ENCODE measurements at places on chromosomes 5 and 9.

- DNase-seq, result peak; percentile 24
These were observed 75.5 kb upstream of the ELL2 start for GRCh38 chr5:96037128-96037527.

GRCh38 chr5:140548300-140548688 lies 832 bp downstream of the EIF4EBP3 start:
- DNase-seq, result no peak

DNA sequence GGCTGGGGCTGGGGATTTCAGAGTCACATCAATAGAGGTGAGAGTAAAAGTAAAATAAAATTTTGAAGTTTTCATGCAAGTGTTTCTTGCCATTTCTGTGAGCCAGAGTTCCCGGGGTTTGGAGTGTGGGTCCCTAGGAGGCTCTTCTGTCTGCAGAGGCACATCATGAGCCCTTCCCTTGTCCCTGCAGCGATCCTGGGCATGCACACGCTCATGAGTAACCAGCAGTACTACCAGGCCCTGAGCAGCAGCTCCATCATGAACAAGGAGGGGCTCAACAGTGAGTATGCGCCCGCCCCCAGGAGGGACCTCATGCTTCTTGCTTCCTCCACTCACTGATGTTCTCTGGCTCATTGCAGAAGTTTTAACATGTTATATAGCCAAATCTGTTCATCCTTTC lies 61.1 kb downstream of the TMOD1 start:
- DNase-seq, result no peak

GRCh38 chr9:84751921-84752320 lies 82.4 kb downstream of the NTRK2 start:
- no peak for DNase-seq

- DNase-seq, result peak; percentile 61
These were observed 101.3 kb downstream of the NUDT12 start for GRCh38 chr5:103461243-103461642.

GRCh38 chr5:171907725-171908343 lies 98.6 kb downstream of the FBXW11 start:
- peak; percentile 27 for DNase-seq

DNA sequence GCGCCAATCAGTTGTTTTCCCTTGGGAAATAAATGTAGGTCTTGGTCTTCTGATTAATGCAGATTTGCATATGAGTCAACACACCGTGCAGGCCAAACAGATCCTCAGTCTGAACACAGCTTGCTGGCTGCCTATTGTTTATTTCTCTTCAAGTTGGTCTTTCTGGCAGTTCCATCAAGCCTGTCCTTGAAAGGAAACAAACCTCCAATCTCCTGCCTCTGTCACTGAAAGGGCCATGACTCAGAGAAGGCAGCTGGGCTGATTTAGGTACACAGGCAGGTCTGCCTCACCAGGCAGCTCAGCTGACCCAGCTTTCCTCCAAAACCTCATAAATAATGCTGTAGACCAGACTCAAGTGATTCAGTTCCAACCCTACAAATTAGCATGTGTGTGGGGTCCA lies 175.9 kb downstream of the MAN2A1 start:
- peak; percentile 77 for DNase-seq

- DNase-seq, result no peak
These were observed 51.2 kb upstream of the GGTA1 start for GRCh38 chr9:121550569-121551512.

GRCh38 chr5:158565017-158565789 lies 534.5 kb downstream of the EBF1 start:
- no peak for DNase-seq

DNA sequence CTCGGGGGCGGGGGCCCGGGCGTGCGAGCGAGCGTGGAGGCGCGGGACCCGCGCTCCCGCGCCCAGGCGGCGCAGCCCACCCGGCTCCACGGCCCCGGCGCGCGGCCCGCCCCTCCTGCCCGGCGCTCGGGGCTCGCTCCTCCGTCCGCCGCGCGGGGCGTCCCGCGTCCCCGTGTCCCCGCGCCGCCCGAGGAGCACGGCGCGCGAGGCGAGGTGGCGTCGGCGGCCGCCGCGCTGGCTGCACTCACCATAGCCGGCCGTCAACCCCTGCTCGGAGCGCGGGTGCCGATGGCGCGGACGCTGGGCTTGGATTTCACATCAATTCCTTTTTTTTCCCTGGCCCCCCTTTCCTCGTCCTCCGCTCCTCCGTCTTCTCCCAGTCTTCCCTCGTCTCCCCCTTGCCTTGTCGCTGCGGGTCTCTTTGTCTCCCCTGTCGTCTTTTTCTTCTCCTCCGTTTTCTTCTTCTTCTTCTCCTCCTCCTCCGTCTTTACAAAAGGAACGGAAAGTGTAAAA lies 494 bp downstream of the PTCH1 start:
- DNase-seq, result no peak

- DNase-seq, result peak; percentile 44
These were observed 139.4 kb downstream of the MACIR start for GRCh38 chr5:103397739-103398581.

- DNase-seq, result no peak
These were observed 100.7 kb downstream of the SLIT3 start for GRCh38 chr5:169200125-169200778.

- DNase-seq, result no peak
These were observed 59.8 kb downstream of the ARHGEF37 start for GRCh38 chr5:149641000-149641576.

GRCh38 chr9:126673689-126674364 lies 60.1 kb downstream of the LMX1B start:
- no peak for DNase-seq

GRCh38 chr9:93390953-93391515 lies 60.5 kb upstream of the FAM120A start:
- DNase-seq, result no peak

DNA sequence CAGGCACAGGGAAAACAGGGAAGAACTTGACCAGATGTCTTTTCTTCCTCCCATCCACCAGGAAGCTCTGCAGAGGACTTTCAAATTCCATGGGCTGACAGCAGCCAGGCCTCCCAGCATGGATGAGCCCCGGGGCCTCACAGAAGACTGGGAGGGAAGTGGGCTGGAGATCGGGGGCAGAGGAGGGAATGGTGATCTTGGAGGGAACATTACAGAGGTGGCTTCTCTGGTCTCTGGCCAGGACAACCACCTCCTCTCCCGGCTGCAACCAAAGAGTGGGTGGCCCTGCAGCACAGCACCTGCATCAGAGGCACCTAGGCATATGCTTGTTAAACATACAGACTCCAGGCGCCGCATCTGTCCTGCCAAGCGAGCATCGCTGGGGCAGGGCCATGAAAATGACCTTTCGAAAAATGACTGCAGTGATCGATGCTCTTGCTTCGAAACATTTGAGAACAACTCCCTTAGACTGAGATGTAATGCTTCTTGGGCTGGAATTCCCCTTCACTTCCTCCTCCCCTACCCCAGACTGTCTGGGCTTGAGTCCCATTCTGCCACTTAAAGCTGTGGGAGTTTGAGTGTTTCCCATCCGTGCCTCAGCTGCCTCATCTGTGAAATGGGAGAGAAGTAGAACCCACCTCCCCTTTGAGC lies 68.7 kb upstream of the UNC5A start:
- no peak for DNase-seq

GRCh38 chr5:100643473-100643872 lies 108.3 kb downstream of the FAM174A start:
- DNase-seq, result no peak

DNA sequence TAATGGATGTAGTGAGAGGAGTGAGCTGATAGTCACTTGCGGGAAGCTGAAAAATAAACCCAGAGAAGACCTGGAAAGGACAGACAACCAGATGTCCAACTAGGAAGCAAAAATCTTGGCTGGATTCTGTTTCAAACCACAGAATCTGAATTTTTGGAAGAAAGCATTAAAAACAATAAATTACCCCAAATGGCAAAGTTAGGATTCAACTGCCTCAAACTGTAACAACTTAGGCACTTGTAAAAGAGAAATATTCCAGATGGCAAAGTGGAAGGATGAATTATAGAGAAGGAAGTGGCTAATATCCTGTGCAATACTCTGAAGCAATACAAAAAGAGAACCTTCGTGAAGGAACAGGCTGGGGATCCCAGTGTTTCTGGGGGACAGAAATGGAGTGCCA lies 46.8 kb upstream of the SLIT3 start:
- peak; percentile 20 for DNase-seq

DNA sequence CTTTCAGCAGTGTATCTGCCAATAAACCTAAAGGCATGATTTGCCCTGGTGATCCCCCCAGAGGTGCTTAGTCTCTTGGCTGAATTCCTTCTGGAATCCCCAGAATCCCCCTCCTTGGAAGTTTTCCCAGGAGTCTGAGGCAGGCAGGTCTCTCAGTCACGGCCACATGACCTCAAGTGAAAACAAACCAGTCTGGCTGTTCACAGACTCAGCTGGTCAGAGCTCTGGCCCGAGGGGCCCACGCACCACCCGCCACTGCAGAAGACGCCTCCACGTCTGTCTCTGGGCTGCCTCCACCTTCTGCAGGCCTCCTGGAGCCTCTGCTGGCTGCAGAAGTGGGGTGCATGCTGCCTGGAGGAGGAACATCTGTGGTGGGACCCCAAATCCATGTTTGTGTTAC lies 52.5 kb downstream of the HRH2 start:
- no peak for DNase-seq

DNA sequence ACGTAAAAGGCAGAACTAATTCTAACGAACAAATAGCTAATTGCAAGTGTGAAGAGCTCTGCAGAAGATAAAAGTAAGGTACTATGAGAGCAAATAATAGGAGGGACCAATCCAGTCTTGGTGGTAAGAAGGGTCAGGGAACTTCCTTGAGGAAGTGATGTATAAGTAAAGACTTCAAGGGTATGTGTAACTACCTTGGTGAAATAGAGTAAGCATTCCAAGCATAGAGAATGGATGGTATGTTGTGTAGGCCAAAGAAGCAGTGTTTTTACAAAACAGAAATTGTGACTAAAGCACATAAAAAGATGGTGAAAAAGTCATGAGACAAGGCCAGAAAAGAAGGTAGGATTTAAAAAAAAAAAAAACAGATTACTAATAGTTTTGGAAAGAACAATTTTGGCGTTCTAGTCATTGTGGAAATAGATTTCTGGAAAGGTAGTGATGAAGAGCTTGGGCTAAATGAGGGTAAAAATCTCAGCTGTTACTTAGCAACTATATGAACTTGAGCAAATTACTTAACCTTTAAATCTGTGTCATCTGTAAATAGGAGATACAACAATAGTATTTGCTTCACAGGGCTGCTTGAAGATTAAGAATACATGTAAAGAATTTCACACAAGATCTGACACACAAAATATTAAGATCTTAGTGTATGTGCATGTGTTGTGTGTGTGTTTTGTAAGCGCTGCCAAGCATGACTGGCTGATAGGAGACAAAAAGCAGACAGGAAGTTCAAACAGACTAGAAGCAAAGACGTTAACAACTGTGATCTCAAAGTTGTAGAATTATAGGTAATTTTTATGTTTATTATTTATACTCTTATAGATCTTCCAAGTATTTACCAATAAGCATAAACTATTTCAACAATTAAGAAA lies 73.5 kb downstream of the NR6A1 start:
- DNase-seq, result no peak

DNA sequence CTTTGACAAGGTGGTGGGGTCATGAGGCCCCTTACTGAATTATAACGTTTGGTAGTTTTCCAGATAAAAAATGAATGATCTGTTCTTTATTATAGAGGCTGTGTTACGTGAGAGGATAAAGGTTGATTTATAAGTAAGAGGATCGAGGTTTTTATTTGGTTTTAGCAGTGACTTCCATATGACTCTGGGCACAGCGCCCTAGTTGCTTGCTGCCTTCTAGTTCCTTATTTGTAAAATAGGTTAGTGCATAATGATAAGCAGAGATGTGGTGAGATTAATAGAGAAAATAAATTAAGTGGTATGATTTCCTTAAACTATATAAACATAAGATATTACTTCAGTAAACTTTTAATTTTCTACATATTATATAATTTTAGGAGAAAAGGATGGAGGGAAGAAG lies 29.8 kb downstream of the MRRF start:
- no peak for DNase-seq

- DNase-seq, result no peak
These were observed 19.8 kb downstream of the DYNC2I2 start for GRCh38 chr9:128636556-128637530.

GRCh38 chr5:66553916-66554575 lies 42.1 kb upstream of the MAST4 start:
- DNase-seq, result no peak

DNA sequence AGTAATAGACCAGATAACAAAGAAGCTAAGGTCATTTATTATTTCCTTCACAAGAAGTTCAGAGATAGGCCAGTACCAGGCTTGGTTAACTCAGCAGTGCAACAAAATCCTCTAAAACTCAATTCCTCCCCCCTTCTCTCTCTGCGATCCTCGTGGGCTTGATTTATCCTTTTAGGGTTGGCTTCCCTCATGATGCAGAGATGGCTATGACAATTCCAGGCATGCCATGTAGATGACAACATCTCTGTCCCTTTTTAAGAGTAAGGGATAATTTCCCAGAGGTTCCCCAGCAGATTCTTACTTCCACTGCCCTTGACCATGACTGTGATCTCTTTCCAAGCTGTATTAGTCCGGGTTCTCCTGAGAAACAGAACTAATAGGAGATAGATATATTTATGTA lies 28.7 kb upstream of the DAP start:
- DNase-seq, result no peak

DNA sequence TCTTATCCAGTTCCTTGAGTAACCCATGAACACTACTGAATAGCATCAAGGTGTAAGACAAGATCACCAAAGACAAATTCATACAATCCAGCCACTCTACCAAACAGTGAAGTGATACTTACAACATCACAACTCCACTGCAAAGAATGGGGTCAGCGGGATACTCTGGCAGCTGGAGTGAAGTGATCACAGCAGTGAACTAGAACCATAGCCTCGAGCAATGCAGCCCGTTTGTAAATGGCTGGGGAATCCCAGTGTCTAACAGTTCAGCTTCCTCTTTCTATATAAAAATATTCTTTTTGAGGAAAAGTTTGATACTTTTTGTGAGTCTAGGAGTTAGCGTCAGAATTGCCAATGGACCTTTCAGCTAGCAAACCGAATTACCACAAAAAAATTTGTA lies 515.2 kb downstream of the ZNF608 start:
- DNase-seq, result no peak

DNA sequence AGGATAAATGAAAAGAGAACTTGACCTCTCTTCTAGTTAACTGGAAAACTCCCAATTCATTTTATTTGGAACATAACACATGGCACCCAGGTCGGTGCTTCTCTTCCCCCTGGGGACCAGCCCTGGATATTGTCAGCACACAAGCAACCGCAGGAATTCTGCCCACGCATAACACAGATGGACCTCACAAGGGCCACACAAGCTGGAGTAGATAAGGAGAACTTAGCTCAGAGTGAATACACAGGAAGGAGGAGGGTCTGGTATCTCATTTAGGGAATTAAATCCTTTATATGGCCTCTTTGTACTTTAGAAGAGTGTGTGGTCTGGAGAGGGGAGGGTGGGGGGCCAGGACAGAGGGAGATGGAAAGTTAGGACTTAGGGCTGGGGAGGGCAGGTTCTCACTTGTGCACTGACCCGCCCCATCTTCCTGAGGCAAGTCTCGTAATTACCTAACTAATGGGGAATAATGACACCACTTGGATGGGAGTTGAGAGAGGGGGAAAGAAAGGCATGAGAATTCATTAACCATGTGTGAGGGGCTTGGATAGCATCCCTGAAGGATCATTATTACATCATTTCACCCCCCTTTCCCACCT lies 341.2 kb upstream of the WWC1 start:
- DNase-seq, result peak; percentile 69

GRCh38 chr5:169458221-169458620 lies 125.4 kb upstream of the SPDL1 start:
- no peak for DNase-seq
